ENCODE measurements at places on chromosomes 6 and 20. TPM values are rescaled to one million over a fixed set of nuclear protein-coding genes. Genes with fewer than 3 reads are reported as not detected.
A peak's percentile ranks its signal among the peaks of the same experiment; 100 is the strongest.

GRCh38 chr6:100664274-100665040 is 199.7 kb upstream of the SIM1 start:
- DNase-seq: no peak

GRCh38 chr6:137191670-137192069 is 18.2 kb upstream of the IL22RA2 start:
- DNase-seq: no peak

DNA sequence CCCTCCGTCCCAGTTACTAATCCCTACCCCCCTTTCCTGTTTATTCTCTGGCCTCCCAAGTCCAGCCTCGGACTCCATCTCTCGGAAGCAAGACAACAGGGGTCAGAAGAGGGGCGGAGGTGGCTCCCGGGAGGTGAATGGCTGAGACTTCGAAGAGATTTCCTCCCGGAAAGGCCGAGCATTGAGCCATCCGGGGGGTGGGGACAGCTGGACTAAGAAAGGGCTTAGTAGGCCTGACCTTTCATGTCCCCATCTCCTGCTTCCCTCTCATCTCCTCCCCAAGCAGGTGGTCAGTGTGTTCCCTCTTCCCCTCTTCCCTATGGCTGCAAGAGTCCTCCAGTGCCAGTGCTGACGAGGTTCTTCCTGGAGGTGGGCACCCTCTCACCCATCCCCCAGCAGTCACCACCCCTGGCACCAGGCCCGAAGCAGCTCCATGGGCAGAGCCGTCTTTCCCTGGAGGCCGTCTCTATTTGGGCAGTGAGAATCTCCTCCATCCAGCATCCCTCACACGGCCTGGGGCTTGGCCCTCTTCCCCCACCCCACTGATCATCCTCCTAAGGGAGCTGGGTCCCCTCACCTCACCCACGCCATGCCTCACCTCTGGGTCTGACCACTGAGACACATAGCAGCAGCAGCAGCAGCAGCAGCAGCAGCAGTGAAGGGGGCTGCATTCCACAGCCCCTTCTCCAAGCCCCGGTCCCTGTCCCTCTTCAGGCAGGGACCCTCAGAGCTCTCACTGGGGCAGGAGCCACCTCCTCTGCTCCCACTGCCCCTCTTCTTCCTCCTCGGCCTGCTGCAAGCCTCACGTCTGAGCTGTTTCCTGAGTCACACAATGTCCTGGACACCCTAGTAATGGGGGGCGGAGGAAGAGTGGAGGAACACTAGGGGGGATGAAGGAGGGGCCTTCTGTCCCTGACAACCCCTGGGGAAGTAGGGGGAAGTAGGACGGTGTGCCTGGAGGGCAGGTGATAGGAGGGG is at the start of gene NOTCH4:
TSS of gene NOTCH4 (minus strand) at position 810 of the 978 bp plus-strand sequence. CDS start at position 671, 139 bp downstream.
- DNase-seq: peak; percentile 59

DNA sequence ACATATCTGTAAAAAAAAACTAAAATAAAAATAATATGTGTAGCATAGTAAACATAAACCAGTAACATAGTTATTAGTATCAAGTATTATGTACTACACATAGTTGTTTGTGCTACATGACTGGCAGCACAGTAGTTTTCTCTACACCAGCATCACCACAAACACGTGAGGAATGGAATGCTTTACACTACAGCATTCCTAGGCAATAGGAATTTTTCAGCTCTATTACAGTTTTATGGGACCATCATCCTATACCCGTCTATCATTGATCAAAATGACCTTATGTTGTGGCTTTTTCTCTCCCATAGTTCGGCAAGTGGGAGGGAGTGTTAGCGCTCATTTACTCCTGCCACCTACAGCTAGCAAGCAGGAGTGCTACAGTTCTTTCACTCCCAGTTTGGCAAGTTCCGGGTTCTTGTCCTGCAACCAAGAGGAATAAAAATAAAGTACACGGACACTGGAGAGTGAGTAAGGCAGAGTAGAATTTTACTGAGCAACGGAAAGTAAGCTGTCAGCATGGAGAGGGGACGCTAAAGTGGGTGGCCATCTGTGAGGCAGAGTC is 196.8 kb upstream of the HSF2 start:
- no peak for DNase-seq

- DNase-seq: no peak
These were observed 413.5 kb downstream of the BCKDHB start for GRCh38 chr6:80519811-80520594.

- no peak for DNase-seq
These were observed 73.9 kb downstream of the PHACTR3 start for GRCh38 chr20:59678288-59678687.

GRCh38 chr20:6515261-6515660 is 252.2 kb upstream of the BMP2 start:
- no peak for DNase-seq

DNA sequence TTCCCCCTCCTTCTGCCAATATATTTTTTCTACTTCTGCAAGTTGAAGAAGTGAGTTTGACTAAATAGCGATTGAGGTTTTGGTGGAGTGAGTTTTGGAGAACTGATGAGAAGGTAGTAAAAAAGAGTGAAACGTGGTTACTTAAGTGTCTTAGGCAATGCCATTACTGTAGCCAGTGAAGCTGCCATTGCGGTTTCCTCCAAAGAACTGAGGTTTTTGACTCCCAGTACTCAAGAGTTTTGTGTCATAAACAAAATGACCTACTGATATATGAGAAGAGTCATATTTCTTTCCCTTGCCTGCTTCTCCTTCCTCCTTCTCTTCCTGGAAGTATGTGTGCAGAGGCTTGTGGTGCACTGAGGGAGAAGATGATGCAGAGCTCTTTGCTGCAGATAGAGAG is 554.5 kb upstream of the MAP3K7 start:
- DNase-seq: no peak

DNA sequence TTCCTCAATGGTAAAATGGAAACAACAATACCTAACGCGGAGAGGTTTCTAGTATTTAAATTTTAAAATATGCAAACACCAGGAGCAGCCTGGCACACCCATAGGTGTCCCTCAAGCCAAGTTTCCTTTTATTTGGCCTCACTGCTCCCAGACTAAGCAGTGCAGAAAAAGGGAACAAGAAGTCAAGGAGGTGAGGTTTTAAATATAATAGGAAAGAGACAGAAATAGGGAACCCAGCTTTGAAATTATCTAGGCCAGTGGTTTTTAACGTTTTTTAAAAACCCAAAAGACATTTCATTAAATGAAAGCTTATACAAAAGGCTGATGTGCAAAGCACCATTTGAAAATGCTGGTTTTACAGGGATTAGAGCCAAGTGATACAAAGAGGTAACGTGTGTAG is 109.6 kb downstream of the SLC22A3 start:
- no peak for DNase-seq

- no peak for DNase-seq
These were observed 94.7 kb downstream of the TMEM170B start for GRCh38 chr6:11632231-11632630.

GRCh38 chr6:71414486-71414885 is 125.9 kb downstream of the OGFRL1 start:
- DNase-seq: no peak

GRCh38 chr6:166097914-166098522 is 69.6 kb downstream of the TBXT start:
- DNase-seq: peak; percentile 85

- peak; percentile 79 for DNase-seq
These were observed 936 bp downstream of the ZDHHC14 start for GRCh38 chr6:157381631-157382621.

DNA sequence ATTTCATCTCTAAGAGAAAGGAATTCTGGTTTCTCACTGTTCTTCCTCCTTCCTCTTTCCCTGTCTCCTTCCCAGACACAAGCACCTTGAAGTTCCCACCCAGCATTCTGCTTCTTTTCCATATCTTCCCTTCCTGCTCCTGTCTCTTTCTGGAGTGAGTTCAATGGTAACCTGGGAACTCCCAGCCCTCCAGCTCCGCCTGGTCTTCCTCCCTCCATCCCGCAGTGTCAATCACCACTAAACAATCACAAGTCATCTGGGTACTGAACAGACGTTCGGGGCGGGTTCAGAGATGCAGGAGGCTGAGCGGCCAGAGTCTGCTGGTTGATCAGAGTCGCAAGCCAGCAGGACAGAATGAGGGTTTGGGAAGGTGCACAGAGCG is 7.7 kb downstream of the TTBK1 start:
- DNase-seq: no peak

DNA sequence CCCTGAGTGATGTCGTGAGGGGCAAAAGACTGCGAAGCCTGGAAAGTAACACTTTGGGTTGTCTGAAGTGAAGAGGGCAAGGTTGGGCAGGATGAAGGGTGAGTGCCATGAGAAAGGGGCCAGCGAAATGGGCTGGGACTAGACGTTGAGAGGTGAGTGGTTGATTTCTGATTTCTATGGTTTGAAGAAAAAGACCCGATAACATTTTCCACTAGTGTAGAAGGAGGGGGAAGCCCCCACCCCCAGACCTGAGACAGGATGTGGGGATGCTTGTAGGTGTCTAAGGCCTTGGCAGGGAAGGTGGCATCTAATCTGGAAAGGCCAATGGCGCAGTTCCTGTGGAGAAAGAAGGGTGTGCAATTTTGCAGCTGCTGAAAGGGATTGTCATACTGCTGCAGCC is 25.3 kb upstream of the KIF3B start:
- no peak for DNase-seq

DNA sequence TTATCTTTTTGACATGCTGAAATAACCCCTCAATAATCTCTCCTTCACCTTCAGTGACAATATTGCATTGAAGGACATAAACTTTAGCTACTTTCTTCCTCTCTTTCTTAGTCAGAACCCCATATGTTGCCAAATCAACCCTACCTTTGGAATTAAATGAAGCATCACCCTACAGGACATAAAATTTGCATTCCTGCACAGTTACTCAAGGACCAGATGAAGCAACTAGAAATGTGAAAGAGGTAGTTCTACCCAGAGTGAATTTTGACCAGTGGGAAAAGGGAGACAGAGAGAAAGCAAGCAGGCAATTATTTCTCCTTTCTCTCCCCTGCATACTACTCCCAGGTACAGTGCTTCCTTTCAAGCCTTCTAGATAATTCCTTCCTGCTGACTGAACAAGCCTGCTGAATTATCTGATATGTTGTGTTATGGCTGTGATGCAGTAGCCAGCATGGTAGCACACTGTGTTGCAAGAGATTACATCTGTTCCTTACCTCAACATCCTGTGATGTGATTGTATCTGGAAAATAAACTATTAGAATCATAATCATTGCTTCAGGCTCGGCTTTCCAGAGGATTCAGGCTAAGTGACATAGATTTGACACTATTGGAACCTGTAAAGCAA is 16.6 kb downstream of the TENT5A start:
- DNase-seq: no peak

DNA sequence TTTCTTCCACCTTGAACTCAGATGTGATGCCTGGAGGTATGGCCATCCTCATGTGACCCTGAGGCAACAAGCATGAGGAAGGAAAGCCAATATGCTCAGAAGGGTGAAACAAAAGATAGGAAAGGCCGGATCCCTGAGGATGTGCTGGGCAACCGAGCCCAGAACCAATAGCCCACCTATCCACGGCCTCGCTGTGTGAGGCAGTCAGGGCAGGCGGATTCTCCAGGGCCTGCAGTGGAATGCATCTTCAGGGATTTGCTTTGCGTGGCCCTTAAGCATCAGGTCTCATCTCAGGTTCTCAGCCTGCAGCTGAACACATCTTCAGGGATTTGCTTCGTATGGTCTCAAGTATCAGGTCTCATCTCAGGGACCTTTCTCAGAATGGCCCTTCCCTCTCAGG is 139.8 kb downstream of the ANKRD60 start:
- no peak for DNase-seq

GRCh38 chr6:2543321-2543720 is 207.4 kb downstream of the MYLK4 start:
- no peak for DNase-seq

- no peak for DNase-seq
These were observed 13.6 kb downstream of the TMEM181 start for GRCh38 chr6:158573542-158573931.

DNA sequence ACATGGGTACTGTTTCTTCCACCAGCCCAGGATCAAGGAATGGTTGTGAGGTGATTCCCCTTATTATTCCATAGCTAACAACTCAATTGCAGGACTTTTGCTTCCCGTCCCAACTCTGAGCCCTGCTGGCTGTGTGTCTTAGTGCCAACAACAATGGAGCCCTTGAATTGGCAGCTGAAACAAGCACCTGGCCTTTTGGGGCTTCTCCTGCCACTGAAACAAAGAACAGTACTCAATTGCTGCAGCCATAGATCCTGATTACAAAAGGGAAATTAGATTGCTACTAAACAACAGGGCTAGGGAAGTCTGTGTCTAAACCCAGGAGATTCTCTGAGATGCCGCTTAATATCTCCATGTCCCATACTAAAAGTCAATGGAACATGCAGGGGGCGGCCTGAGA is 61.3 kb upstream of the CARMIL1 start:
- no peak for DNase-seq

- no peak for DNase-seq
These were observed 161.6 kb upstream of the EXOC2 start for GRCh38 chr6:854406-855118.

GRCh38 chr20:19465536-19465935 is 253.1 kb downstream of the SLC24A3 start:
- no peak for DNase-seq

- DNase-seq: no peak
These were observed 967 bp downstream of the SMPDL3A start for GRCh38 chr6:122790028-122790422.

The C6orf141 gene
- total RNA-seq: not detected

The MAPK13 gene
- 0.32 TPM for total RNA-seq

The ANKEF1 gene
- 0.73 TPM for total RNA-seq

The TNXB gene
- 65.8 TPM for total RNA-seq

The APMAP gene
- 23.2 TPM for total RNA-seq

The ANGPT4 gene
- total RNA-seq: not detected

The MEP1A gene
- total RNA-seq: not detected

The HLA-DOB gene
- total RNA-seq: not detected

The WASF1 gene
- 1.2 TPM for total RNA-seq

The POM121L2 gene
- not detected for total RNA-seq

The CRIP3 gene
- total RNA-seq: 4.1 TPM

The SPDEF gene
- total RNA-seq: not detected

The SALL4 gene
- 0.03 TPM for total RNA-seq

The XKR7 gene
- total RNA-seq: not detected

The SIRPB1 gene
- 0.35 TPM for total RNA-seq
